ENCODE measurements at places on chromosomes 7 and 10.

GRCh38 chr7:149100821-149101220 is 10.3 kb upstream of the ZNF786 start:
- no peak for DNase-seq

DNA sequence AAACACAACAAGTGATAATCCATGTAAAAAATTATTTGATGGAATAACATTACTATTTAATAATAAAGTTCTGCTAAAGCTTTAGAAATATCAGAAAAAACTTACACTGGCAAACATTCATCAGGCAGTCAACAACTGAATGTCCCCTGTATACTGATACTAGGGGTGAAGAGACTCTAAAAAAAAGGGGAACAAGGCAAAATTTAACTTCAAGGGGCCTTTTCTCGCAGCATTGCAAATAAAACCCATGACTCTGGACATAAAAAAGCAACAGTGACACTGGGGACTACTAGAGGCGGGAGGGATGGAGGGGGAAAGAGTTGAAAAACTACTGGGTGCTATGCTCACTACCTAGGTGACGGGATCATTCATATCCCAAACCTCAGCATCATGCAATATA is 5.8 kb upstream of the IFRD1 start:
- DNase-seq = no peak

- DNase-seq = peak; percentile 59
Observed at GRCh38 chr10:21161647-21162046, 264.5 kb upstream of the NEBL start.

GRCh38 chr10:47019155-47020145 is 108.2 kb downstream of the PTPN20 start:
- DNase-seq = no peak

GRCh38 chr10:3972460-3973301 is 187.7 kb upstream of the KLF6 start:
- DNase-seq = no peak

DNA sequence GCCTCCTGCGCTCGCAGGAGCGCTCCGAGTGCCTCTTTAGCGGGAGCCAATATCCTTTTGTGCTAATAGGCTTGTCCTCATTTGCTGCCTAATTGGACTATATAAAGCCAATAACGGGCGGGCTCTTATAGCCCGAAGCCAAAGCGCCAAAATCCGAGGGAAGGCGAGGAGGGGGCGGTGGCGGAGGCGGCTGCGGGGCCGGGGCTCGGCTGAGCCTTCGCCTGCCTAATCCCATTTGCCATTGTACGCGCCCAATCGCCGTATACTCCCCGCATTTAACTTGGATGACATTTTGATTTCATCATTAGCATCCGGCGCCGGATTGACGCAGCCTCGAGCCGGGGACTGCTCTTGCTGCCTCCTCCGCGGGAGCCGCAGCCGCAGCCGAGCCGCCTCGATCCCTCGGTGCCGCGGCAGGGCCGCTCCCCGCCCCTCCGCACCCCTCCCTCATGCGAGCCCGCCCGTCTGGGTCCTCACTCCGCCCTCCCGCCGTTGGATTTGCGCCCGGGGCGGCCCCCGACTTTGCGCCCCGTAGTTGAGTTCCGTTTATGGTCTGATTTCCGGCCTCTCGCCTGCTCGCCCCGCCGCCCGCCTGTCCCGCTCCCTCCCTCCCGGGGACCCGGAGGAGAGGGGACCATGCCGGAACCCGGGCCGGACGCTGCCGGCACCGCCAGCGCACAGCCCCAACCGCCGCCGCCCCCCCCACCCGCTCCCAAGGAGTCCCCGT is at the start of gene HMX3:
Gene HMX3, plus strand, starts transcription at position 556 of the 727 bp plus-strand sequence. Its CDS starts 81 bp downstream, at position 637.
- no peak for DNase-seq

- no peak for DNase-seq
Observed at GRCh38 chr10:77844713-77845445, 81.7 kb downstream of the DLG5 start.

- DNase-seq = no peak
Observed at GRCh38 chr7:142792593-142792992, 21.8 kb downstream of the PRSS2 start.

GRCh38 chr7:155285833-155286232 is 11.8 kb upstream of the INSIG1 start:
- no peak for DNase-seq

GRCh38 chr10:70477661-70478162 is 855 bp upstream of the PALD1 start:
- no peak for DNase-seq

GRCh38 chr7:70693686-70694433 is 438.1 kb upstream of the GALNT17 start:
- peak; percentile 68 for DNase-seq

DNA sequence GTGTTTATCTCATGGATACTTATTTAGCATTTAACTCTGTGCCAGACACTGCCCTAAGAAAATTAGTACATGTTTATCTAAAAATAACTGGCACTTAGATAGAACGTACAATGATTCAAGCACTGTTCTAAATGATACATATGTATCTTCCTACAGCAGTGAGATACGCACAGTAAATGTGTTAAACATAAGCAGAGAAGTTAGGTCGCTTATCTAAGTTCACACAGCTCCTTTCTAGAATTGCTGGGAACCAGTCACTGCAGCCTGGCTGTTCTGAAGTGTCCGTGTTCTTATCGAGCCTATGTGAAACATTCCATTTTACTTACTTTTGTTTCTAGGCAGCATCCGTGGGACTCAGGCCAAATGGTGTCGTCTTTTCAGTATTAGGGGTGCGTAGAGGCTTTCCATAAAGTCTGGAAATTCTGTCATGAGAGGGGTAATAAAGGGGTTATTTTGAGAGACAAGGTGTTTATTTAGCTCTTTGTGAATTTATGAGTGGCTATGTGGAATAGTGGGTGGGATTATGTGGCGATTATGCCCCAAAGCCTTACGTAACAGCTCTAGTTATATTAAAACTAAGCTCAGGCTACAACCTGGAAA is 186.9 kb downstream of the SND1 start:
- DNase-seq = no peak

- no peak for DNase-seq
Observed at GRCh38 chr7:38727184-38727940, 96.2 kb upstream of the AMPH start.

- DNase-seq = no peak
Observed at GRCh38 chr7:128052404-128052803, 21.2 kb upstream of the LRRC4 start.

DNA sequence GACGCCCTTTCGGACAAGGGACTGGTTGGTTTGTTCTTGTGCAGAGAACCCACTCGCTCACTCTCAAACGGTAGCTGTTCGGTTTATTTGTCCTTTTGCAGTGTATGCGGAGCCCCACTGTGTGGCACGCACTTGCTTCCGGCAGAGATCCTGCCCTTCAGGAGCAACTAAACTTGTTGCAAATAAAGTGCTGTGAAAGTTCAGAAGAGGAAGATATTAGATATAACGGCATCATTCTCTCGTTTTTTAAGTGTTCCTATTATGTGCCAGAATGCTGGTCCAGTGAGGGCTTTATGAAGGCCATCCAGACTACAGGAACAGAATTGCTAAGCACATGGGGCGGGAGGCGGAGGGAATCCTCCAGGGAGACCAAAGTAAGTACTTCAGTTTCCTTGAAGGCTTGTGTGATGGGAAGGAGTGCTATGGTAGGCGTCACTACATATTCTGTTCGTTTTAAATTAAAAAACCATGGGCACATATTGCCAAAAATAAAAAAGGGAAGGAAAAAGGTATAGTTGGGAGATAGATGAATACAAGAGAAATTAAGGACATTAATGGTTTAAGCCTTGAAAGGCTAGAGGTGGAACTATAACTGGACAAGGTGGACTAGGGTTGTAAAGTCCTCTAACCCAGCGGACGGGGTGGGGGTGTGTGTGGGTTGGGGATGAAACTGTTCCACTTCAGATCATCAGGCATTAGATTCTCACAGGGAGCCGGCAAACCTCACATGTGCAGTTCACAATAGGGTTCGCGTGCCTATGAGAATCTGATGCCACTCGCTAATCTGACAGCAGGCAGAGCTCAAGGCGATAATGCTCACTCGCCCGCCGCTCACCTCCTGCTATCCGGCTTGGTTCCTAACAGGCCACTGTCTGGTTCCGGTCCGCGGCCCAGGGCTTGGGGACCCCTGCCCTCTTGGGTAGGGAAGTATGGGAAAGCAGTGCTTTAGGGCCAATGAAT is 704 bp upstream of the ERLIN1 start:
- no peak for DNase-seq

- no peak for DNase-seq
Observed at GRCh38 chr10:71188201-71188600, 24.2 kb upstream of the UNC5B start.

Measured in neuronal stem cell (in vitro differentiated cells).